Esophagus muscularis mucosa (tissue), 4 donors: ENCODE measurements at places on chromosomes 2 and 18. TPM values are rescaled to one million over a fixed set of nuclear protein-coding genes. Genes with fewer than 3 reads are reported as not detected.

Gene IHH
- not detected for total RNA-seq

Gene SATB2
- 3.8 TPM for total RNA-seq

Gene TEX44
- not detected for total RNA-seq

Gene KCNF1
- 20.2 TPM for total RNA-seq

Gene CCDC141
- 3.6 TPM for total RNA-seq

GRCh38 chr2:143934626-143935481 is 585.1 kb downstream of the ZEB2 start:
- DNase-seq, result no peak

GRCh38 chr2:70420143-70420542 is 118.3 kb upstream of the FAM136A start:
- DNase-seq, result no peak
